Activated CD4-positive, alpha-beta T cell treated with anti-CD3 and anti-CD28 coated beads, Interleukin-2, amount 10 ng/mL, durations not matched to agents 7 days and 5 days (primary cell): ENCODE measurements at places on chromosomes 12 and 14. TPM values are rescaled to one million over a fixed set of nuclear protein-coding genes. Genes with fewer than 3 reads are reported as not detected.

Gene ANKS1B
- 0.25 TPM for total RNA-seq

Gene CLEC2A
- total RNA-seq: not detected

Gene CDKN3
- 87.8 TPM for total RNA-seq

Gene TBX3
- not detected for total RNA-seq

Gene CCDC38
- total RNA-seq: not detected

Gene FLVCR2
- total RNA-seq: 1.1 TPM

Gene CLEC9A
- not detected for total RNA-seq

Gene FOXN4
- total RNA-seq: not detected

Gene PTGDR
- not detected for total RNA-seq

Gene PTHLH
- not detected for total RNA-seq

Gene KRT1
- 0.33 TPM for total RNA-seq

Gene RAD51B
- total RNA-seq: 20.6 TPM

Gene KRT72
- total RNA-seq: 13.0 TPM

Gene MYO1A
- 1.4 TPM for total RNA-seq

Gene KRT71
- not detected for total RNA-seq

Gene ARHGAP9
- total RNA-seq: 259 TPM

Gene VWF
- total RNA-seq: not detected

Gene FAM161B
- total RNA-seq: 1.9 TPM

Gene TAS2R7
- not detected for total RNA-seq

Gene PSMC1
- total RNA-seq: 78.6 TPM

Gene SERPINA9
- not detected for total RNA-seq

Gene SCNN1A
- total RNA-seq: 0.54 TPM

Gene MYL2
- not detected for total RNA-seq

Gene EXOC3L4
- total RNA-seq: not detected

Gene TAS2R13
- total RNA-seq: 1.0 TPM

Gene TRIM9
- total RNA-seq: 0.44 TPM

Gene TRPV4
- total RNA-seq: 0.17 TPM

Gene DHRS7
- total RNA-seq: 36.9 TPM

Gene NPAS3
- total RNA-seq: not detected

Gene RBMS2
- 6.0 TPM for total RNA-seq
